ENCODE measurements at places on chromosomes 4 and X. TPM values are rescaled to one million over a fixed set of nuclear protein-coding genes. Genes with fewer than 3 reads are reported as not detected.

GRCh38 chr4:109877400-109877799 is 29.5 kb downstream of the LRIT3 start:
- H3K27me3 ChIP-seq: peaks cover 10% of the 10 kb centered on the region
- H3K4me1 ChIP-seq: no peaks in the 10 kb centered on the region
- no peak overlapping the region for H3K27ac ChIP-seq
- no peak for DNase-seq

GRCh38 chrX:129652565-129653169 is 2.1 kb downstream of the APLN start:
- no peaks in the 10 kb centered on the region for H3K27me3 ChIP-seq
- peaks cover 9% of the 10 kb centered on the region for H3K4me1 ChIP-seq
- DNase-seq: no peak
- no peak overlapping the region for H3K4me3 ChIP-seq

- no peaks in the 10 kb centered on the region for H3K27me3 ChIP-seq
- peak overlapping the region; percentile 26 for H3K4me3 ChIP-seq
- no peaks in the 10 kb centered on the region for H3K36me3 ChIP-seq
- peaks cover 95% of the 10 kb centered on the region for H3K4me1 ChIP-seq
Measured at GRCh38 chrX:129772796-129773431, 6.8 kb upstream of the SASH3 start.

DNA sequence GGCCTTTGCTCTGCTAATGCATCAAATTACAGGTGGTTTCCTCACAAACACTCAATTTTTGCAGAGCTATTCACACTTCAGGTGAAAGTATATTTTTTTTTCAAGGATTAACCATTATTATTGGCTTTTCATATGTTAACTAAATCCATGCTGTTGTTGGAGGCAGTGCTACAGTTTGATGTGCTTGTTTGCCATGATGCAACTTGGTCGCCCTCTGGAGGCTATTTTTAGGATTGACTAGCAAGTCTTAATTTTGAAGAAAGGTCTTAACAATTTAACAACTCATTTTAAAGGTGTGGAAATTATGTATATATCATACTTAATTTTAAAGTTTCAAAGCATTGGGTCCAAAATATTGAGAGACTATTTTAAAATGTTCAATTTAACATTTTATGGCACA is 168.8 kb upstream of the FAM47A start:
- no peaks in the 10 kb centered on the region for H3K27me3 ChIP-seq
- no peak for DNase-seq
- no peaks in the 10 kb centered on the region for H3K4me1 ChIP-seq
- H3K36me3 ChIP-seq: no peaks in the 10 kb centered on the region
- H3K4me3 ChIP-seq: no peak overlapping the region

Gene TMPRSS11A
- not detected for polyA plus RNA-seq

Gene ETDB
- polyA plus RNA-seq: not detected

Gene HNRNPH2
- polyA plus RNA-seq: 86.4 TPM

Gene ITIH6
- polyA plus RNA-seq: not detected
